ENCODE measurements at places on chromosomes 7 and 10.

- no peak for DNase-seq
These were observed 34.7 kb downstream of the CNPY1 start for GRCh38 chr7:155511702-155511996.

- no peak for DNase-seq
These were observed 47.2 kb downstream of the DNAJC12 start for GRCh38 chr10:67790534-67791408.

DNA sequence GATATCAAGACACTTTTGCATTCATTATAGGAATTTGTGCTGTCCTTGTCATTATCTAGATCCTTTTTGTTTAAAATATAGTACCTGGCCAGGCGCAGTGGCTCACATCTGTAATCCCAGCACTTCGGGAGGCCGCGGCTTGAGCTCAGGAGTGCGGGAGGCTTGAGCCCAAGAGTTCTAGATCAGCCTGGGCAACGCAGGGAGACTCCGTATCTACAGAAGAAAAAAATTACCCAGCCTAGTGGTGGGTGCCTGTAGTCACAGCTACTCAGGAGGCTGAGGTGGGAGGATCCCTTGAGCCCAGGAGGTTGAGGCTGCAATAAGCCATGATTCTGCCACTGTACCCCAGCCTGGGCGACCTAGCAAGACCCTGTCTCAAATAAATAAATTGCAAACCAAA is 621 bp upstream of the MORN4 start:
- DNase-seq, result no peak

DNA sequence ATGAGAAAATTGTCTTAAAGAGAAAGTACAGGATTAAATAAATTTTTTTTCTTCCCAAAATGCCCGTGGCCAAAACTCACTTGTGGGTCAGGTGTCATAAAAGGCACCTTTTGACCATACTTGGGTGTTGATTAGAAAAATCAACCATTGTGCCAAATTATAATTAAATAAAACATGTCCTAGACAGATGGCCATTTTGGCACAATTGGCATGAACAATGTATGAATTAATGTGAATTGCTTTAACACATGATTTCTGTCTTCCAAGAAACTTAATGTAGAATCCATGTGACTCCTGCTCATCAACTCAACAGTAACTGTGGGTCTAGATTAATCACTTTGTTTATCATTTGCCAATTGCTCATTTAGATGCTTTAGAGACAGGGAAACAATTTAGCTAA is 64.0 kb downstream of the CSTF2T start:
- DNase-seq, result no peak

- no peak for DNase-seq
These were observed 25.9 kb downstream of the HELLS start for GRCh38 chr10:94571528-94571927.
